ENCODE measurements at places on chromosomes 3 and 15.

- DNase-seq = no peak
These were observed 180.6 kb downstream of the EPHA6 start for GRCh38 chr3:96994988-96995387.

GRCh38 chr15:89632563-89633430 lies 22.5 kb downstream of the KIF7 start:
- DNase-seq = no peak

DNA sequence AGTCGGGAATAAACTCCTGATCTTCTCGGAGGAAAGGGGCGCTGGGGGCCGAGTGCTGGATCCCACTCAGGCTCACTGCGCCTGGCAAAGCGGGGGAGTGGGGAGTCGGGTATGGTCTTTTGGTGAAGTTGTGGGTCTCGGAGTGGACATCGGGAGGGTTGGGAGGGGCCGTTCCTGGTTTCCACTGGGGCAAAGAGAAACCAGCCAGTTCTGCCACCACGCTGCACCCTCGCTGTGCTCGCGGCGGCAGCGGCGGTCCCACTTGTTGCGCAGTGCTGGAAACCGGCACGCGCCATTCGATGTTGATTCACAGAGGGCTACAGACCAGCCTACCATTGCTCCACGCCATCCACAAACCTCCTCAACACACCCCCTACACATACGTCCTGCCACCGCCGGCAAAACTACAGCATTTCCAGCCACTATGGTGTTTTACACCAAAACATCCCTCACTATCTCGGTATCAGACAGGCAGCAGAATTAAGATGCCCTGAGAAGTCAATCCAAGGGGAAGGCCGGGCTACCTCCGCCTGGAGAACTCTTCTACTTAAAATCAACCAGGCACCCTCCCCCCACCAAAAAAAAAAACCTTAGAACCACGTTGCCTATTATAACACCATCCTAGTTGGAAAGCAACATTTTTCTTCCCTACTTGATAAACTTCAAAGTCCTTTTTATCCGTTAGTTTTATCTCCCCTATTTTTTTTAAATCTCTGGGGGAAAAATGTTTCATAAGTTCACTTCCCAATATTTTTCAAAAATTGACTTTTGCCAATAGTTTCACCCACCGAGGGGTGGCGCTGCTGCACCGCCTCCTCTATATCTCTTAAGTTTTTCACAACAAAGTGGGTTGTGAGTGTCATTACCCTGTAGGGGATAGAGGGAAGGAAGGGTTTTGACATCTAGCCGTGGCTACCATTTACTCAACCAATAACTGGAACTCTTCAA lies 3.6 kb downstream of the BCL6 start:
- peak; percentile 72 for DNase-seq

DNA sequence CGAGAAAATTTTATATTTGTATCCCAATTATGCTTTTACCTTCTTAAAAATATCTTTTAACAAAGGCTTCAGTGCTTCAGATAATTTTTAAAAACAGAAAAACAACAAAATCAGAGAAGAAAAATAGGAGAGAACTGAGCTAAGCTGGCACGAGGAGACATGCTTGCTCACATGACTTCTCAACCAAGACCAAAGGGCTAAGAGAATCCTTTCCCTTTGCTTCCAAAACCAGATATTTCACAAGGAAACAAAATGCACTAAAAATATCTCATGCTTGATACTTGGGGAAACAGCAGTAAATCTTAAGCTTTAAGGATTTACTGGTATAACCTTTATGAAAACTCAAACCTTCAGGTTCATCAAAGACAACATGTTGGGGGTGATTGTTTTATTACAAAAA lies 58.4 kb downstream of the CAPN7 start:
- DNase-seq = no peak

GRCh38 chr3:59818033-59818918 lies 768.5 kb upstream of the CFAP20DC start:
- no peak for DNase-seq

DNA sequence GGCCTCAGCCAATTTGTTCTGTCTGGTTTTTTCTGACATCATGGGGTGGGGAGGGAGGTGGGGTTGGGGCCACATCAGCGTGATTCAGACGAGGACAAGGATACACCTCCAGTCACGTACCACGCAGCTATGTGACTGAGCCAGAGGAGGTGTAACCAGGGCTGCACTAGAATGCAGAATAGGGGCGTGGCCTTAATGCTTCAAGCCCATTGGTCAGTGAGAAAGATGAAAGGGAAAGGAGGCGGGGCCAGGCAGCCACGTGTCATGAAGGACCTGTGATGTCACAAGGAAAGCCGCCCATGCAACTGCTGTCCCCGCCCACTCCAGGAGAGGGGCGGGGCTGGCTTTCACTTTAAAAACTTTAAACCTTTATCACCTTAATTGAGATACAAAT lies at the start of gene GOLGA6L2:
TSS of gene GOLGA6L2 (minus strand) at position 137 of the 394 bp plus-strand sequence. CDS start at position 75, 62 bp downstream.
- DNase-seq = no peak

All from CD4-positive, alpha-beta T cell treated with Interleukin-6 at 100 ng/mL for 8 hours (primary cell).